ENCODE measurements at places on chromosomes 7 and 10.

DNA sequence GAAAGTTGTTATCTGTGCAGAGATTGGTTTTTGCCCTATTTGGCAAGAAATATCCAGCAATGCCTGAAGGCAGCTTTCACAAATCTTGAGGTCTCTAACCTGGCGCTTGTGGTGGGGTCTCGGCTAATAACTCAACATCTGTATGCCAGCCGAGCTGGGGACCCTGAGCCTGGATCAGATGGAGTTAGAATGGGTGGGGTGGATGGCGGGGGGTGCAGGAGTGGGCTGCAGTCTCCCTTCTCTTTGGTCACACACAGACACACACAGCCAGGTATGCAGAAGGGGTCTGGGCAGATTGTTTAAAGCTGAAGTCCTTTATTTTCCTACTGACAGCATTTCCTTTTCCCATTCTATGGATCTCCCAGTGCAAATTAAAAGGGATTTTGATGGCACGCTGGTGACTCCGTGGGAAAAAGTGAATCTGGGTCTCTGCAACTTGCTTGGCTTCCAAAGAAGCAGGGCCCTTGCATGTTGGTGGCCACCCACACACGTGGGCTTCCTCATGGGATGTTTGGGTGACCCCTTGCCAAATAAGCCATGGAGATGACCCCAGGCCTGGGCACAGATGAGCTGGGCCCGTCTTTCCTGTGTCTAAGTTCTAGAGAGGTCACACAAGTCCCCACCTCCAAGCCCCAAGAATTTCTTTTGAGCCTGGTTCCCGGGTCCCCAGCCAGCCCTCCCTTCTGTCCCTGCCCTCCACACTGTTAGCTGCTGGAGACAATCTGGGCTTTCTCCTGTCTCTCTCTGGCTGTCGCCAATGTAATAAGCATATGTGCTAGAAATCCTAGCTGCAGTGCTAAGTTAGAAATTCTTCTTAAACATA is 39.9 kb upstream of the EMX2 start:
- no peak for DNase-seq

DNA sequence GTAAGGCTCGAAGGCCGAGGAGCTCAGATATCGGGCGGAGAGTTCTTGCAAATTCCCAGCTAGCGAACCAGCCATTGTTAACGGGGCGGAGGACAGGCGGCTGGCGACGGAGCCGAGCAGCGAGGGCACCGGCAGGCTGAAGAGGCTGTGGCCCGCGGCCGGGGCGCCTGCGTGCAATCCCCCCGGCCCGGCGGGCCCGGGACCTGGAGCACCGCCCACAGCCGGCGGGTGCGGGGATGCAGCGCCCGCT is 4.1 kb downstream of the VAX1 start:
- no peak for DNase-seq

GRCh38 chr7:27198871-27199801 is 755 bp downstream of the HOXA13 start:
- no peak for DNase-seq

- no peak for DNase-seq
Measured at GRCh38 chr7:48337012-48337621, 165.9 kb downstream of the ABCA13 start.

All from C1 segment of cervical spinal cord (tissue), 14 donors.